ENCODE measurements at places on chromosomes 1 and 21.

- peaks cover 65% of the 10 kb centered on the region for H3K36me3 ChIP-seq
- no peak for DNase-seq
- no peak overlapping the region for H3K27ac ChIP-seq
- H3K27me3 ChIP-seq: no peaks in the 10 kb centered on the region
Observed at GRCh38 chr1:34850382-34850781, 9.2 kb downstream of the SMIM12 start.

DNA sequence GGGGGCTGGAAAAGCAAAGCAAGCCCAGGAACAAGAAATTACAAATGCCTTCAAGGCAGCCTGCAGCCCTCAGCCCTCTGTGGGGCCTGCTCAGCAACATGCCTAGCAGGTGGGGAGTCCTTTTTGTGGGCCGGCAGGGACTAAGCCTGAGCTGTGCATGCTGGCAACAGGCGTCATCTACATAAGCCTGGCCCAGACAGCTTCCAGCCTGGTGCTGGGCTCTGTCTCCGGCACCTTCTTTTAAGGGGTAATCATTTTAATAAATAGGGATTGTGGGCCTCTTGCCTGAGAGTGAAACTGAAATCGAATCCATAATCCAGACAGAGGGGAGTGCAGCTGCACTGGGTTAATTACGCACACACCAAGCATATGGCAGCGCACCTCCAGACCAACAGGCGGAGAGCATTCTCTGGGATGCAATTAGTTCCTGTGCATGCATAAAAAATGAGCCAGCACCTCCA is 96.6 kb downstream of the DDX20 start:
- no peak for DNase-seq
- no peaks in the 10 kb centered on the region for H3K36me3 ChIP-seq
- no peak overlapping the region for H3K27ac ChIP-seq
- no peaks in the 10 kb centered on the region for H3K4me1 ChIP-seq
- H3K4me3 ChIP-seq: no peak overlapping the region
- peaks cover 66% of the 10 kb centered on the region for H3K27me3 ChIP-seq

DNA sequence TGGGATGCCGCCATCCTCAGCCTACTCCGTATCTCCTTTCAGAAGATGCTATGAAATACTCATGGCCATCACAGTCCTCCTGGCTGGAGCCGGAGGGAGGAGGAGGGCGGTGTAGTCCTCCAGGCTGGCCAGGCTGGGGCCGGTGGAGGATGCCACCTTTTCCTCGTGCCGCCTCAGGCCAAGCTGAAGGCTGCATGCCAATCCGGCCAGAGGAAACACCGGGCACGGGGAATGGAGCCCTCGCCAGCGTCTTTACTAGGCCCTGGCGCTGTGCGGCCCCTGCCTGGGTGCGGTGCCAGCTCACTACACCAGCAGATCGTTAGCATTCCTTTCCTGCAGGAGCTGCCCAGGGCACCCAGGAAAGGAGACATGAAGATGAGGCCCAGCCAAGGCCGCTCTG is 70.1 kb downstream of the CASZ1 start:
- no peaks in the 10 kb centered on the region for H3K36me3 ChIP-seq
- no peak for DNase-seq
- H3K4me1 ChIP-seq: peaks cover 5% of the 10 kb centered on the region
- H3K27me3 ChIP-seq: peaks cover 65% of the 10 kb centered on the region
- H3K27ac ChIP-seq: no peak overlapping the region

- no peaks in the 10 kb centered on the region for H3K27me3 ChIP-seq
- H3K4me1 ChIP-seq: no peaks in the 10 kb centered on the region
- no peak for DNase-seq
- H3K27ac ChIP-seq: no peak overlapping the region
Observed at GRCh38 chr1:226059709-226060108, 2.8 kb upstream of the H3-3A start.

DNA sequence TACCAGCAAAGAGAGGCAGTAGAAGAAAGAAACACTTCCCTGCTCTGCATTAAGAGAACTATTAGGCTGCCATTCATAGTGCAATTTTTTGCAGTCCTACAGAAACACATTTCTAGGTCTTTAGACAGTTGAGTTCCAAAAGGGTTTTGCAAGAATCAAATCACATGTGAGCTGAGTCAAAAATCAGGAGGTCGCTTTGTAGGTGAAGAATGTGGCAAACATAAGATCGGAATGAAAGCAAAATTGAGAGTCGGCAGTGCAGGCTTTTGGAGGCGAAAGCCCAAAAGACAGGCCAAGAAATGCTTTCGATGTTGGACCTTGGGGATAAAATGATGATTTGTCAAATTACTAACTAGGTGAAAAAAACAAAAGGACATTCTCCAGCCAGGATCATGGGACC is 213.5 kb upstream of the NRIP1 start:
- DNase-seq: no peak
- no peak overlapping the region for H3K4me3 ChIP-seq
- H3K27ac ChIP-seq: no peak overlapping the region
- H3K4me1 ChIP-seq: no peaks in the 10 kb centered on the region

DNA sequence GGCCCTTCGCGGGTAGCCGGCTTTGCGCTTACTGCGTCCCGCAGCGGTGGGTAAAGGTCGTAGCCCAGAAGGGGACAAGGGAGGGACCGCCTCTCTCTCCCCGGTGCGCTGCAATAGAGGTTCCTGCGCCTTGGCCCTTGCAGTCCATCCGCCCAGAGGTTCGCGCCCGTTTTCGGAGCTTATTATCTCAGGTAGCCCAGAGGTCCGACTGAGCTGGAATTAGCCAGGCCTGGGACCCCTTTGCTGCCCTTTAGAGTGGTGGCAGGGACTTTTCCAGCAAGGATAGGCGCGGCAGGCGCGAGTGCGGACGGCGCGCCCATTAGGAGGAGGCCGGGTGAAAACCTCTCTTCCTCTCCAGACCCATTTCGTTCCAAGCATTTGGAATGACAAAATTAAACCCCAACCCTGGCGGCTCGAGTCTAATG is 5.0 kb downstream of the LHX4 start:
- no peak overlapping the region for H3K4me3 ChIP-seq
- no peaks in the 10 kb centered on the region for H3K36me3 ChIP-seq
- peaks cover 97% of the 10 kb centered on the region for H3K27me3 ChIP-seq
- no peak for DNase-seq
- H3K4me1 ChIP-seq: peaks cover 40% of the 10 kb centered on the region

DNA sequence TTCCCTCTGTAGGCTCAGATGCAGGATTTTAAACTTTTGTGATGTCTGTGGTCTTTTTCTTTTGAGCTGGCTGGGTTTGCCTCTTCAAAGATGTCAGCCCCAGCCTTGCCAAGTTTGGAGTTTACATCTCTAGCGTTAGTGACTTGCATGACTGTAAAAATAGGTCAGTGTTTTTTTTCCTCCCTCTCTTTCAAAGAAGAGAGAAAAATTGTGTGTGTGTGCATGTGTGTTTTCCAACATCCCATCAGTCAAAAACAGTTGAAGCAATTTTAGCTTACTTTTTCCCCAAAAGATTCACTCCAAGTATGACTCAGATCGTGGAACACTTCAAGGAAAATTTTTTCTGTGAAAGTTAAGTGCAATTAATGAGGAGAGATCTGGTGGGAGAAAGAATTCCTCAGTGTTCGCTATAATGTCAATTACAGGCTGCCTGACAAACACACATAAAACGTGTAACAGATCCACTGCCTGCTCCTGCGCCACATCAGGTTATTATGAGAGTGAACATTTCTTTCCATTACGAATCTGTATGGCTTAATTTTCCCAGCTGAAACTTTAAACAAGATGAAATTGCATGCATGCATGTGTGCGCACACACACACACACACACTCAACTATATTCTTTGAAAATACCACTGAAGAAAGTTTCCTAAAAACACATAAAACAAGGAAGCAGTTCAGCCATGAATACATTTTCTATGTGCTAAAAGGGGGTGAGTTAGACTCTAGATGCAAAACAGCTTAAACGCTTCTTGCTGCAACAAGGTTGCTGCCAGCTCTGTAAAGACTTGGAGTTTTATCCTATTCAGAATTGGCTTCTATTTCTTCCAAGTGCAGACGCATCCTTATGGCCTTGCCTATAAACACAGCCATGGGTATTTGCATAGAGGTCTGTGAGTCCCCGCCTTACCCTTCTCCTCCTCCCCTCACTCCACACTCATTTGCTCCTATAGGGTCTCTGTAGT is 55.5 kb downstream of the TLR5 start:
- no peak for DNase-seq
- H3K4me3 ChIP-seq: peak overlapping the region; percentile 40
- peaks cover 12% of the 10 kb centered on the region for H3K27me3 ChIP-seq
- no peaks in the 10 kb centered on the region for H3K4me1 ChIP-seq

DNA sequence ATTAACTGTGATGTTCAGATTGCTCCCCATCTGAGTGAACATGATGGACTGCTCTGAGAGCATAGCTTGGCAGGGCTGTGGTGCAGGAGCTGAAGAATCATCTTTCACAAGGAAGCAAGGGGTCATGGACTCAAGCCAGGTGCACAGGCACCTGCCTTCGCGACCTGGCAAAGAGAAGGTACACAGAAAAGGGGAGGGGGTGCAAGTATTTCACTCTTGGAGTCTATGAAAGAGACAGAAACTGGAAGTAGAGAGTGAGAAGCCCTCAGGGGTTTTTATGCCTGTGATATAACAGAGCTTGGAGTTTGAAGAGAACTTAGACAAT is 232.6 kb upstream of the PLXNA2 start:
- H3K4me3 ChIP-seq: no peak overlapping the region
- no peaks in the 10 kb centered on the region for H3K4me1 ChIP-seq
- H3K27me3 ChIP-seq: no peaks in the 10 kb centered on the region

- H3K4me1 ChIP-seq: no peaks in the 10 kb centered on the region
- H3K4me3 ChIP-seq: no peak overlapping the region
- no peaks in the 10 kb centered on the region for H3K36me3 ChIP-seq
- H3K27me3 ChIP-seq: no peaks in the 10 kb centered on the region
- no peak overlapping the region for H3K27ac ChIP-seq
Observed at GRCh38 chr1:88035578-88035977, 648.5 kb upstream of the PKN2 start.

DNA sequence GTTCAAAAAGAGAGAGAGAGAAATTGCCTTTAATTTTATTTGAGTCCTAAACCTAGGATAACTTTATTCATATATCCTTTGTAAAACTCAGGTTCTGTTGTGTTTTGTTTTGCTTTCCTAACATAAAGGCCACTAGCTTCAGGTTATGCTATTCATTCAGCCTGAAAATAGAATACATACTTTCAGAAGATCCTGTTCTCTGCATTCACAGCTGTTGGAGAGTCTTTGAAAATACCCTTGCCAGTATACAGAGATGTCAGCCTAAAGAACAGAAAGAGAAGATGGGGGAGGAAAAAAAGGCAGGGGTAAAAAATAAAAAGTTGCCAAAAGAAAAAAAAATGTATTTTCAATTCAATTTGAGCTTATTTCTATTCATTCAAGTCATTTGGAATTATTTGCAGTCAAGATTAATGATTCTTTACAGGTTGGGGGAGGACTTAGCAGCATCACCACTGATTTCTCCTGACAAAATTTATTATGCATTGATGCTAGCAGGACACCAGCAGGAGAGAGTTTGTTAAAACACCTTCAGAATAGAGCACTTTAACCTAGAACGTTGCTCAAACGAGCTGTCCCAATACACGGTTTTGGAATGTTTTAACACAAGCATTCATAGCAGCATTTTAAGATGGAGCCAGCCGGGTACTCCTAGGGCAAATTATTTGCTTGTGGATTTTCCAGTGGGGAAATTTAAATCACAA is 318.5 kb downstream of the NTNG1 start:
- H3K4me1 ChIP-seq: no peaks in the 10 kb centered on the region
- H3K4me3 ChIP-seq: no peak overlapping the region
- DNase-seq: no peak
- H3K27me3 ChIP-seq: no peaks in the 10 kb centered on the region
- no peak overlapping the region for H3K27ac ChIP-seq

GRCh38 chr1:237197470-237198425 is 155.8 kb downstream of the RYR2 start:
- DNase-seq: peak; percentile 25
- no peaks in the 10 kb centered on the region for H3K36me3 ChIP-seq
- H3K27me3 ChIP-seq: no peaks in the 10 kb centered on the region

DNA sequence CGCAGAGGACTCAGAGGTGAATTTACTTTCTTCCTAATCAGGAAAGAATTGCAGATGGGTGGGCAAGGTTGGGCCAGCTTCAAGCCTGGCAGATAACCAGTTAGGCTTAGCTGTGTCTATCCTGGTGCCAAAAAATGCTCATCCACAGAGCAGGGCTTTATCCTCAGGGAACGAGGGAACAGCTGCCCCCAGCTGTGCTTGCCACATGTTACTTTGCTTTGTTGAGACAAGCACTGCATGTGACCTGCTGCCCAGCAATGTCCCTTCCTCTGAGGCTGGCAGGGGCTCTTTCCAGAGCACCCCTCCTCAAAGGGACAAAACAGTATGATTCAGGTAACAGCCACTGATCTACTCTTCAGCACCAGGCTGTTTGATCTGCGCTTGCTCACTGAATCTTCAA is 505.1 kb upstream of the USP24 start:
- no peaks in the 10 kb centered on the region for H3K27me3 ChIP-seq
- peaks cover 7% of the 10 kb centered on the region for H3K4me1 ChIP-seq
- no peaks in the 10 kb centered on the region for H3K36me3 ChIP-seq

Data from mesenchymal stem cell (in vitro differentiated cells and primary cell).